Motor neuron (in vitro differentiated cells): ENCODE measurements at places on chromosomes 5 and 9. TPM values are rescaled to one million over a fixed set of nuclear protein-coding genes. Genes with fewer than 3 reads are reported as not detected.

The QRFP gene
- total RNA-seq = 0.38 and 0.63 TPM in 2 replicates

The SLC46A2 gene
- total RNA-seq = 0.16 TPM in 1 of 2 replicates, not detected in the other

The GFRA3 gene
- 0.49 and 0.62 TPM in 2 replicates for total RNA-seq

The SH3TC2 gene
- total RNA-seq = 1.6 and 7.1 TPM in 2 replicates

- no peak for ATAC-seq
Observed at GRCh38 chr5:96896806-96897205, 20.5 kb downstream of the ERAP2 start.

- no peak for ATAC-seq
Observed at GRCh38 chr5:62780888-62781287, 202.3 kb downstream of the LRRC70 start.

- peak; percentile 50 for ATAC-seq
Observed at GRCh38 chr9:33297432-33297831, 7.1 kb downstream of the NFX1 start.

- no peak for ATAC-seq
Observed at GRCh38 chr9:132171702-132172101, 9.8 kb downstream of the NTNG2 start.

DNA sequence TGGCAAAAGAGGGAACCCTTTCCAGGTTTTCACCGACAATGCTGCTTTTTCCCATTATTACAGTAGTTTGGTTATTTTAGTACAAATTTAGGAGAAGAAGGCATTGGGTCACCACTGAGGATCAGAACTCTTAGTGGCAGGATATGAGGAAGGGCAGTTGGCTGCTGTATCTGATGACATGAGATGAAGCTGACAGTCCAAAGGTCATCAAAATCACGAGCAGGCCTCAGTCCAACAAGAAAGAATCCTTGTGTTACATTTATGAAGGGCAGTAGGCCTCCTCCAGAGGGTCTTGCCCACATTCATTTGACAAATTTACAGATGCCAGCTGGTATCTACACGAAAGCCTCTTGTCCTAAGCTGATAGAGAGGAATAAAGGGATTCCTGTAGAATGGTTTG, 49.5 kb upstream of the COL15A1 start:
- no peak for ATAC-seq

DNA sequence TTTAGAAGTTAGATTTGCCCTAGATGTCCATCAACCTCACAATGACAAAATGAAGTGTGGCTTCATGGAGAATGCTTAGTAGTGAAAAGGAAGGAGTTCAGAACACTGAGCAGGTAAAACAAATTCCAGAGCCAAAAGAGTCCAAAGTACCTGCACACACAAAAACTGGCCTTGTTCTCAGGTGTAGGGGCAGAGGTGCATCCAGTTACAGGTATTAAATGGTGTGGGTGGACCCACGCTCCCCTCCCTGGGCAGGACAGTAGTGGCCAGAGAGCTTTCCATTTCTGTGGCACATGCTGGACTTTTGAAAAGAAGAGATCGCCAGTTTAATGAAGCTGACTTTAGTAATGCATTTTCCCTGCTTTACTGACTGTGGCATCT, 47.2 kb downstream of the SECISBP2 start:
- ATAC-seq = no peak

DNA sequence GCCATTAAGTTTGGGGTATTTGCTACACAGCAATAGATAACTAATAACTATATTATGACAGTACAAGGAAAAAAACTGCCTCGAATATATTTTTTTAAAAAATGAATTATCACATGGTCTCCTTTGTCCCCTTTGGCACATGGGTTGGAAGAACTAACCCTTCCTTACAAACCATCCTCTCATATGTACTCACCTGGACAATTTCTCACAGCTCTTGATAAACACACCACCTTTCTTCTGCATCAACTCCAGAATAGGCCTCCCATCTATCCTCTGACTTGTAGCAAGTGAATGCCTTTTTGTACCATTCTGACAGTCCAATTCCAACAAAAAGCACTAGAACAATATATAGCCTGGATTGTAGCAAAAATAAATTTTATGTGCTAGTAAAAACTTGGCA, 78.7 kb upstream of the LARP1 start:
- no peak for ATAC-seq

DNA sequence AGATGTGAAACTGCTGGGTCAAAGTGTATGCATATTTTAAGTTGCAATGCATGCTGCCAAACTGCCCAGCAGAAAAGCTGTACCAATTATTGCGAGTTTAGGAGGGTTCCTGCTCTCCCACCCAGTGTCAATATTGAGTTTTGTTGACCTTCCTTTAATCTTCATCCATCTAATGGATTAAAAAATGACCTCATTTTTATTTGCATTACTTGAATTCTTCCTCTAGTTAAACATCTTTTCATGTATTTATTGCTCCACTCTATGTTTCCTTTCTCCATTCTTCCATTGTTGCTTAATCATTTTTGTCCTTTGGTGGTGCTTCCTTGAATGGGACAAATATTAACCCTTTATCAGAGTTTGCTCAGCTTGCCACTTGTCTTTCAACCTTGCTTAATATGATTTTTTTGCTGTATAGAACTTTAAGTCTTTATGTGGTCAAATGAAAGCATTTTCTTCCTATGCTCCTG, 32.4 kb downstream of the TLE1 start:
- ATAC-seq = no peak

GRCh38 chr9:92608909-92609445, 61.0 kb downstream of the IPPK start:
- ATAC-seq = peak; percentile 24

GRCh38 chr5:164610374-164610773, 1105.0 kb downstream of the MAT2B start:
- ATAC-seq = no peak

DNA sequence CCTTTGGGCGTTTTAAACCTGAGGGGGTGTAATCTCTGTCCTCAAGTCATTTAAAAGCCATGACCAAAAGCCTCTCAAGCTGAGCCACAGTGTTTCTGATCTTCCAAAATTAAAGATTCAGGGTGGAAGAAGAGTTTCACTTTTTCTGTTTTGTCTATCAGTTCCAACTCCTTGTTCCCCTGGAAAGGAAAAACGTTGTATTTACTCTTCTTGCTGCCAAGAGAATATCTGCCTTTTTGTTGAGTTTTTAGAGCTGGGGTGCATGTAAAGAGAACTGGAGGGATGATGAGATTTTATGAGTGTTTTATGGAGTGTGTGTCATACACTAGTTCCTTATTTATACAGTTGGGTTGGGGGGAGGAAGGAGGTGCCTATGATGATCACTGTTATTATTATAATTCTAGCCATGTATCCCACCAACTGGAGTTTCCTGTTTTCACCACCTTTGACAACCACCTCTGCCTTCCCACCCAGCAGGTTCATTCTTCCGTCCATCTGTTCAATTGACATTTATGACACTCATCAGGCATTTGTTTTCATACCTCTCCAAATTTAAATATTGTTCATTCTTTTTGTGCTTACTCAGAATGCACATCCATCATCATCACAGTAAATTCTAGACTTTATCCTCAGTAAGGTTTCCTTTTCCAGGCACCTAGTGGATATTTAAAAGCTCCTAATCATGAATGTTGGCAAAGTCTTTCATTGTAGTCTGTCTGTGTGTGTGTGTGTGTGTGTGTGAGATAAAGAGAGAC, 97.9 kb upstream of the MPDZ start:
- no peak for ATAC-seq

GRCh38 chr5:159456722-159457465, 126.6 kb upstream of the IL12B start:
- ATAC-seq = peak; percentile 81

GRCh38 chr5:119383008-119383407, 27.2 kb downstream of the TNFAIP8 start:
- ATAC-seq = no peak

DNA sequence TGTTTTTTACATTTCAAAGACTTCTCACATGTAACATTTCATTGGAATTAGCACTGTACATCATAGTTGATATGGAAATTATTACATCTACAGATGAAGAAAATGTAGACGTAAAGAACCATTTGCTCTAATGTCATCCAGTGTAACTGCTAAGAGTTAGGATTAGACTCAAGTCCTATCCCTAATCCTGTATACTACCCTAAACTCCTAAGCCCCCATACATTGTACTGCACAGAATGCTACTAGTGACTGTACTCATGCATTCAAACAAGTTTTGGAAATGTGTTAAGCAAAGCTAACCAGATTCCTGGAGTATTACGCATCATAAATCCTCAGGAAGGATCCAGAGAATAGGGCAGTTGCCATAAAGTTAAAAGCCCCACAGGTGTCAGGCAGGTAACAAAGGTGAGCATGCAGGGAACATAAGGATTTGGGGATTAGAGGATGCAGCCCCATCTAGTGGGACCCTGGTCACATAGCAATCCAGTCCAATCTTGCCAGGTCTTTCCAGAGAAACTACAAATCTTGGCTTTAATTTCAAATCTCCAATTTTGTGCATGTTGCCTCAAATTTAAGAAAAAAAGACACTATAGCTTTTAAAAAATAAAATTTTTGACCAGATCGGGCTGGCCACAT, 32.0 kb downstream of the HAVCR1 start:
- no peak for ATAC-seq

DNA sequence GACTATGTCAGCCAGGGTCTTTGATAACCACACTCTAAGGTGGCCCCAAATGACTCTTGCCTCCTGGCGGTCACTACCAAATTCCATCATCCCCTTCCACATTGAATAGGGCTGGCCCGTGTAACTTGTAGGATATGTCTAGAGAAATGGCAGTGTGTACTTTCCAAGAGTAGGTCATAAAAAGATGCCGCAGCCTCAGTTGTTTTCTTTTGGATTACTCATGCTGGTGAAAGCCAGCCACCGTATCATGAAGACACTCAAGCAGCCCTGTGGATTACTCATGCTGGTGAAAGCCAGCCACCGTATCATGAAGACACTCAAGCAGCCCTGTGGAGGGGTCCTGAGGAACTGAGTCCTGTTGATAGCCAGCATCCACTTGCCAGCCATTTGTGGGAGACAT, 172.0 kb upstream of the TBC1D2 start:
- no peak for ATAC-seq

- no peak for ATAC-seq
Observed at GRCh38 chr5:150627731-150628545, 12.5 kb upstream of the SYNPO start.

DNA sequence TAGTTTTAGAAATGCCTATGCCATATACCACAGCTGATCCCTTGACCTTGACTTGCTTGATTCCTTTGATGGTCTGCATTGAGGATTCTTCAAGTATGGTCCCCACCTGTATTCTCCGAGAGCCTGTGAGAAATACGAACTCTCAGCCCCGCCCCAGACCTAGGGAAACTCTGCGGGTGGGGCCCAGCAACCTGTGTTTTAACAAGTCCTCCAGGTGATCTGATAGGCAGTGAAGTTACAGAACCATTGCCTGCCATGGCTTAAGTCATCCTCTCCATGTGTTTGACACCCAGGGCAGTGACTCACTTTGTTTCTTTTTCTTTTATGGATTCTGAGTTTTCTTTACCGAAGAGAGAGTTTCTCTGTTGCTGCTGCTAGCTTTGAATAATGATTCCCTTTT, 18.5 kb downstream of the FRMPD1 start:
- ATAC-seq = no peak

DNA sequence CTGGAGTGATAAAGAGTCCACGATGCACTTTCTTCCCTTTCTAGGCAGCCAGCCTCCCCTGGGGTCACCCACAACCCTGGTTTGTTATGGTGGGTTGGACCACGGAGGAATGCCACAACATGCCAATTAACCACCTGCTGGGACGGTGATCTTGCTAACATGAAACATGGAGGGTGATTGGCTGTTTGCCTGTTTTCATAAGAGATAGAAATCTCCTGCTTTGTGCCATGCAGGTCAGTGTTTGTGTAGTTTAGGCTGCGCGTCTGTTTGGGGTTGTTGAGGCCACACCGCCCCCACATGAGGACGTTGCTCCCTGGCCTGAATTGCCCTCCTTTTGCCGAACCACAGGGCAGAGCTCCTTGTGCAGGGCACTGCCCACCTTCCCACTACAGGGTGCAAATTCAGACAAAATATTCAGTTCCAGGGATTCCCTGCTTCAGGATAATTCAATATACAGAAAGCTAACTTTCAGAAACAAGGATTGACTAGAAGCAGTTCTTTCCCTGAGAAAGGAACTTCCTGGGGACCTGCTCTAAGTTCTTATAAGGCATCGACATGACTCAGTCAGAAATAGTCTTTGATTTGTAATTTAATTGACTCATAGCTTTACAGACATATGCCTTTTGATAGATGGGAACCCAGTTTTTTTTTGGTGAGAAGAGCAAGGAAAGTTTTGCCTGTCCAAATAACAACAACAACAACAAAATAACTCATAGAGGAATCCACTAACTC, 427.6 kb downstream of the GADD45G start:
- ATAC-seq = no peak

DNA sequence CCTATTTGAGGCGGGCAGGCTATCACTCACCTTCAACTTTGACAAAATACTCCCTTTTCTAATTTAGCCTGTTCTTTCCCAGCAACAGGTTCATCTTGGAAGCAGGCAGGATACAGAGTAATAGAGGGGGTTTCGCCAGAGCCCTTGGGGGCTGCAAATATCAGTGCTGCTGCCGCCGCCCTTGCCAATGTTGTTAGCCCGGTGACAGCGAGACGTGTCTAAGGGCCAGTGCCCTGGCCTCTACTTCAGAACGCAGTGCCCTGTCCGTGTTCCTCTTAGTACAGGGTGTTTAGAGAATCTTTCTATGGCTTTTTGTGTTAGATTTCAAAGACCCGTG, 703 bp downstream of the FAM120AOS start:
- no peak for ATAC-seq

- peak; percentile 43 for ATAC-seq
Observed at GRCh38 chr5:100706776-100707175, 171.6 kb downstream of the FAM174A start.

DNA sequence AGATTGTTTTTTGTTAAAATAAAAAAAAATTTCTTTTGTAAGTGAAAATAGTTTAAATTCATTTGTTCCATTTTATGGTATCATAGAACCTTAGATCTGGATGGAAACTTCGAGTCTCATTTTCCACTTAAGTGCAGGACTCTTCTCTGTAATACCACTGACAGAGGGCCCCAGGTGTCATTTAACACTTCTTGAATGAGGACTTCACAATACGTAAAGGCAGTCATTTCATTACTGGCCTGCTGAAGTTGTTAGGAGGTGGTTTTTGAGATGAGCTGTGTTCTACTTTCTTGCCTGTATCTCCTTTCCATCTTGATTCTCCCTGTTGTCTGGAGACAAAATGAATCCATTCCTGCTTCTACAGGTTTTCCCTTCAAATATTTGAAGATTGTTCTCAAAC, 455.3 kb downstream of the DMRT2 start:
- ATAC-seq = no peak

GRCh38 chr5:175098301-175098700, 345.7 kb downstream of the DRD1 start:
- ATAC-seq = no peak

GRCh38 chr5:157659868-157660660, 7.8 kb upstream of the SOX30 start:
- ATAC-seq = no peak
